Activated T-helper 2 cell treated with anti-CD3 and anti-CD28 coated beads, Interferon-gamma antibody, Interleukin-2, Interleukin-4, amounts not matched to agents 10 μg/mL and 5 μg/mL and 100 μg/mL, durations not matched to agents 14 hours and 24 hours and 36 hours (primary cell): ENCODE measurements at places on chromosomes 11 and 22. TPM values are rescaled to one million over a fixed set of nuclear protein-coding genes. Genes with fewer than 3 reads are reported as not detected.

Gene OTOG
- total RNA-seq, result not detected in 2 replicates

Gene MISFA
- 2.0 and 3.0 TPM in 2 replicates for total RNA-seq

- H3K36me3 ChIP-seq, result no peaks in the 10 kb centered on the region
- peak; percentile 6 for DNase-seq
- no peak overlapping the region for H3K27ac ChIP-seq
- no peaks in the 10 kb centered on the region for H3K4me1 ChIP-seq
- no peaks in the 10 kb centered on the region for H3K27me3 ChIP-seq
- H3K4me3 ChIP-seq, result no peak overlapping the region
Measured at GRCh38 chr22:49300951-49301397, 526.7 kb downstream of the BRD1 start.

- no peak overlapping the region for H3K4me3 ChIP-seq
- peaks cover 8% of the 10 kb centered on the region for H3K4me1 ChIP-seq
- H3K36me3 ChIP-seq, result no peaks in the 10 kb centered on the region
- H3K27me3 ChIP-seq, result peaks cover 2% of the 10 kb centered on the region
- DNase-seq, result no peak
- H3K27ac ChIP-seq, result no peak overlapping the region
Measured at GRCh38 chr11:113881856-113882255, 6.5 kb upstream of the USP28 start.

GRCh38 chr11:124207102-124207792 is 24.1 kb downstream of the OR10D3 start:
- peaks cover 2% of the 10 kb centered on the region for H3K27me3 ChIP-seq
- no peak for DNase-seq
- no peak overlapping the region for H3K4me3 ChIP-seq
- no peaks in the 10 kb centered on the region for H3K36me3 ChIP-seq

GRCh38 chr11:19392321-19392720 is 151.6 kb upstream of the E2F8 start:
- peaks cover 8% of the 10 kb centered on the region for H3K27me3 ChIP-seq
- H3K36me3 ChIP-seq, result no peaks in the 10 kb centered on the region
- no peak for DNase-seq
- no peak overlapping the region for H3K27ac ChIP-seq
- H3K4me3 ChIP-seq, result no peak overlapping the region

- H3K27ac ChIP-seq, result no peak overlapping the region
- no peak for DNase-seq
- H3K4me1 ChIP-seq, result no peaks in the 10 kb centered on the region
- no peaks in the 10 kb centered on the region for H3K27me3 ChIP-seq
Measured at GRCh38 chr22:35719212-35719875, 1.7 kb downstream of the APOL5 start.

GRCh38 chr22:24037851-24038765 is 27.0 kb downstream of the CABIN1 start:
- H3K4me1 ChIP-seq, result peaks cover 9% of the 10 kb centered on the region
- H3K27me3 ChIP-seq, result no peaks in the 10 kb centered on the region
- peak overlapping the region; percentile 5 for H3K27ac ChIP-seq
- H3K4me3 ChIP-seq, result no peak overlapping the region
